Activated T-cell treated with anti-CD3 and anti-CD28 coated beads, Interleukin-2, amount 50 U/mL, for 48 hours (primary cell): ENCODE measurements at places on chromosomes 5 and 9.
A peak's percentile ranks its signal among the peaks of the same experiment; 100 is the strongest.

DNA sequence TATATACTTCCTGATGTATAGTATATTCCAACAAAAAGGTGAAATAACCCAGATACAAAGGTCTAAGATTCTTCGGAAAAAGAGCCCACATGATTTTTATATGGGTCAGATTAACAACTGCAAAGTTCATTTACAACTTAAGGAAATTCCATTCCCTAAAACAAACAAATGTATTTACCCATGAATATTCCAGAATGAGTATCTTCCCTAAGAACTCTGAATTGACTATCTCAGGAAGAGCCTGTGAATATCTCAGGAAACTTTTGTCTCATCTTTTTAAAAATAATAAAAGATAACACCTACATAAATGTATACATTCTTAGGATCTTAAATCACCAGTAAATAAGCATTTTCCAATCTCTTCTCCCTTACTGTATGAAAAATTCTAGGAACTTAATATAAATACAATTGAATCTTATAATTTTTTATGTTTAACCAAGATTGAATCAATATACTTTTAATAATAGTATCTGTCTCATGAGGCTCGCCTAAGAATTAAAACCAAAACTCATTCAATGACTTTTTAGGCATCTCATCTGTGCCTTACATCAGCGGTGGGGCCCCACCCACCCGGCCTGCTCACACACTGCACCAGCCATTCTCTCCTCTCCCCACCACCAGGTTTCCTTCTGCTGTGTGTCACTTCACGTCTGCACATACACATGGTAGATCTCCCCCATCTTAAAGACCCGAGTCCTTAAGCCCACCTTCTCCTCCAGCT is 78.1 kb downstream of the RAPGEF1 start:
- DNase-seq: peak; percentile 77

- no peak for DNase-seq
Measured at GRCh38 chr9:20513126-20513913, 109.0 kb downstream of the MLLT3 start.

GRCh38 chr5:119336845-119337580 is 18.8 kb upstream of the TNFAIP8 start:
- no peak for DNase-seq

GRCh38 chr5:9408964-9409363 is 136.9 kb downstream of the SEMA5A start:
- no peak for DNase-seq

- no peak for DNase-seq
Measured at GRCh38 chr9:22103685-22104575, 94.8 kb upstream of the CDKN2B start.

GRCh38 chr5:43244823-43245565 is 53.0 kb downstream of the NIM1K start:
- DNase-seq: no peak

DNA sequence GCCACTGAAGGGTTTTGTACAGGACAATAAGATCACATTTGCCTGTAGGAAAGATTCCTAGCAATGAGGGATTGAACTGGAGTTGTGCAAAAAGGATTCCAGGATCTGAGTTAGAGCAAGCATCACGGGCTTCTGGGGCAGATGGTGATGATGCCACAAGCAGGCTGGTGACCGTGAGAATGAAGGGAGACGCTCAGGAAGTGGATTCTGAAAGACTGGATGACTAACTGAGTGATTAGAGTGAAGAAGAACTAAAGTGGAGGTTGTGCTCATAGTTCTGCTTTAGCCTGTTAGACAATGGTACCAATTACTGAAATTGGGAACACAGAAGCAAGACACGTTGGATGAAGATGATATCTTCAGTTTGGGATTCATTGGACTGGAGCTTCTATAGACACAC is 168.2 kb downstream of the CD180 start:
- DNase-seq: peak; percentile 34

GRCh38 chr9:85414390-85414789 is 327.4 kb downstream of the AGTPBP1 start:
- DNase-seq: no peak

DNA sequence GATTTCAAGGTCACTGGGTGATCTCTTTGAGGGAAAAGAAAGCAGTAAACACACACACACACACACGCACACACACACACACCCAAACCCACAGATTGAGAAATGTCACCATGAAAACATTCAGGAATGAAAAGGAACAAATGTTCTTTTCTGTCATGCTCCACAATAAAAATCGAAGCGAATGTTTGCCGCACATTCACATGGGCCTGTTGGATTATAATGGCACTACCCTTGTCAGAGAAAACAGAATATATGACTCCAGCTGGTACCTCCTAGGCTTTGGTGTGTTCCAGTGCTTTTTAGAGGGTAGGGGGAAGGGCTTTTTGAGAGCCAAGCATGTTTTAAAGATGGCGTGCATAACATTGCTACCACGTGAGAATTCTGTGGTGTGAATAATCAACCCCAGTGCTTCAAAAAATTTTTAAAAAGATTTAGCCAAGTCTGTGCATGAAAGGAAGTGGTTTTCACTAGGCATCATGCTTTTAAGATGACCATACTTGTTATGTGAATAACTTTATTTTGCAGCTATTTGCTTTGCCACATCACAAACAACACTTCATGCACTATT is 120.8 kb upstream of the ZNF608 start:
- DNase-seq: no peak

- DNase-seq: no peak
Measured at GRCh38 chr5:161258438-161258837, 288.1 kb downstream of the GABRB2 start.

DNA sequence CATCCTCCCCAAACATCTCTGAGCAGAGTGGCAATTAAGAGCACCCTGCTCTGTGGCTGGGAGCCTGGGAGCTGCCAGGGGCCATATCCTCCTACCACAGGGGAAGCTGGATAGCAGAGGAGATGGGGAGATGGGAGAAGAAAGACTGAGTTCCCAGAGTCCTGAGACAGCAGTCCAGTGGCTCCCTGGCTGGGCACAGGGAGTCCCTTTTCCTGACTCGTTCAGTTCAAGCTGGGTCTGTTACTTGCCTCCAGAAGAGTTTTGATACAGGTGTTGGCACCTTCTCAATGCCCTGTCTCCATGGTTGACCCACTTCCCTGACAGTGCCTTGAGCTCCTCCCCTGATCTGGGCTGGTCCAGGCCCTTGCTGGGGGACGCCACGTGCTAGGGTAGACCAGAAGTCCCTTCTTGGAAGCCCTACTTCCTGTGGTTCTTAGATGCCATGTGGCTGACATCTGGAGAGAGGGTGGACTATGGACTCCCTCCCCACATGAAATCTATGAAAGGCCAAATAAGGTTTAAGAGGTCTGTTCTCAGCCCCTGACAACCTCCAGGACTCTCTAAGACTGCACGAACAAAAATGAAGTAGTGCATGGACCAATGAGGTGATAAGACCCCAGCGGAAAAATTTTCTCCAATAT is 166.2 kb downstream of the AUH start:
- DNase-seq: peak; percentile 53
